PC-3 (cell line): ENCODE measurements at places on chromosomes 5 and 9. TPM values are rescaled to one million over a fixed set of nuclear protein-coding genes. Genes with fewer than 3 reads are reported as not detected.
A peak's percentile ranks its signal among the peaks of the same experiment; 100 is the strongest.

- no peak for DNase-seq
These were observed 43.8 kb downstream of the WHRN start for GRCh38 chr9:114461468-114461867.

DNA sequence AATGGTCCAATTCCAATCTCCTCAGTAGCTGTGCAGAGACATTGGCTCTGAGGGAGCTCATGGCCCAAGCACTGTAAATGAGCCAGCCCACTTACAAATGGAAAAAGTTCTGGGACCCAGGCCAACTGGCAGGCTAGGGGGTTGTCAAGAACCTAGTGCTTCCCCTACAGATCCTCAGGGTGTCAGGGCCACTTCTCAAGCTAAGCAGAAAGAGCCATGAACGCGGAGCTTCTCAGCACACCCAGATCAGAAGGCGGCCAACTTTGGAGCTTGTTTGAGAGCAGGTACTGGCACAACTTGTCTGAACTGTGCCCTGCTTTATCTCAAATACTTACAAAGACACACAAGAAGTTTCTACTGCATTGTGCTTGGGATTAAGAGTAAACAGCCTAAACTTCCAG is 17.5 kb downstream of the TLE1 start:
- no peak for DNase-seq

GRCh38 chr5:1041225-1042143 is 32.9 kb downstream of the NKD2 start:
- DNase-seq: peak; percentile 53

- DNase-seq: no peak
These were observed 13.8 kb upstream of the CCDC69 start for GRCh38 chr5:151237685-151238084.

DNA sequence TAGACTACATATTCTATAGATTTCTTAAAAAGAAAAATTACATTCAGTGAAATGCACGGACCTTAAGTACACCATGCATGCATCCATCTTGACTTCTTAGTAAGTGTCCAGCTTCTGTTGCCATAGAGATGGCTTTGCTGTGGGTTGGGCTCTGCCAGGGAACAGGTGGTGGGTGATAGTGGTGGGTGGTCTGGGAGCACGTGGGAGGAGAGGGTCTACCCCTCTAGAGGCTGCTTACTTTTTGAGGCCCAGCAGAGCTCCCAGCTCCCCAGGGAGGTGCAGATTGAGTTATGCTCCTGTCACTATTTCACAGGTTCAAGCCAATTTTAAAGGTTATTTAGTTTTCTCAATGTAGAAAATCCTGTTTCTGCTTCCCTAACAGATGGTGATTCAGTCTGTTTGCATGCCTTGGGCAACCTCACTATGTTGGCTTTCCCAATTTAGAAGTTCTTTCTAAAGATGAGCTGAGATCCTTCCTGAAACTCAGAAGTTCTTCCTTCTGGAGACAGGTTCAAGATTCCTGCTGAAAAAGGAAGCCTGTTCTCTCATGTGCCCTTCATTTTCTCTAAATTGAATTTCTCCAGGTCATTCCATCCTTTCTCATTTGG is 107.4 kb upstream of the LHFPL2 start:
- peak; percentile 57 for DNase-seq

DNA sequence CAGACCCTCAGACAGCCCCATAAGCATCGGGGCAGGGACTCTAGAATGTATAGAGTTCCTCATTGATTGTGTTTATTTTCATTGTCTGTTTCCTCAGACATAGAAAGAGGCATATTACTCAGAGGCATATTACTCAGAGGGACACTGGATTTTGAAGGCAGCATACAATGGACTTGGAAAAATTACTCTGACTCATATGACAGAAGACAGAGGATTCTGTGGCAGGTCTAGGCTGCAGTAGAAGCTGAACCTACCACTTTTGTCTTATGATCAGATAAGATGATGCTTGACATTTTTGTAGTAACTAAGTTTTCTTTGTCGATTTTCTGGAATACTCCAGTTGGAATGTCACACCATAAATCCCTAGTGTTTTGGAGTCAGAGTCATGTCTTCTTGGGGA is 105.2 kb downstream of the ST8SIA4 start:
- DNase-seq: peak; percentile 82

DNA sequence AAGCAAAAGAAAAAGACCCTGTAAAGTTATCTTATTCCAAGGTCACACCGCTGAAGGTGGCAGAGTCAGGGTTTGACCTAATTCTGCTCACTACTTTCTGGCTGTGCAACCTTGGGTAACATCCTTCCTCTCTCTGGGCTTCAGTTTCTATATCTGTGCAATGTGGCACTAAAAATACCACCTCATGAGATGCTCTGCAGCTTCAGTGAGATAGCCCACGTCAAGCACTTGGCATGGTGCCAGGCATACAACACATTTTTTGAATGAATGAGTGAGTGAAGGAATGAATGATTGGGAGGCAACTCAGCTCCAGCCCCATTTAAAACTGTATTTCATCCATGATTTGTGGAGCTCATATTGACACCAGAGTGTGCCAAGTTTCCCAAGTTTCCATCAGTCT is 62.3 kb downstream of the FOXI1 start:
- DNase-seq: no peak

GRCh38 chr9:137294091-137294680 is 7.9 kb downstream of the NRARP start:
- DNase-seq: peak; percentile 74

DNA sequence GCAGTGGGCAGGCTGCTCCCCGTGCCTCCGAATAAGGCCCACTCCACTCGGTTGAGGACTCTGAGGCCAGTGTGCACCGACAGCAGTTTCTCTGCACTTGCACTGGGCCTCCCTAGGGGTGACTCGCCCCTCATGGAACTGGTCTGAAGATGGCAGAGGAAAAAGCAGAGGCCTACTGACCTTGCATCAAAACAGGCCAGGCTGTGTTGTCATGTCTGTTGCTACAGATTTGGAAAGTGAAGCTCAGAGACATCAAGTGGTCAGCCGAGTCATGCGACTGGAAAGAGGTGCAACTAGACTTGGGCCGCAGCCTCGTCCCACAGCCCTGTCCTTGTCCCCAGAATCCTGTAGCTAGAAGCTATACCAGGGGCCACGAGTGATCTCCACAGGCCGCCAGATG is 78.3 kb downstream of the DCP2 start:
- DNase-seq: no peak

Gene ELAVL2
- total RNA-seq: 10.9 and 16.3 TPM in 2 replicates

Gene CDH18
- 0.15 TPM in 1 of 2 replicates, not detected in the other for total RNA-seq

- no peak for DNase-seq
These were observed 133.1 kb upstream of the SPDL1 start for GRCh38 chr5:169450464-169450863.

GRCh38 chr9:91220491-91221135 is 141.1 kb downstream of the AUH start:
- no peak for DNase-seq

DNA sequence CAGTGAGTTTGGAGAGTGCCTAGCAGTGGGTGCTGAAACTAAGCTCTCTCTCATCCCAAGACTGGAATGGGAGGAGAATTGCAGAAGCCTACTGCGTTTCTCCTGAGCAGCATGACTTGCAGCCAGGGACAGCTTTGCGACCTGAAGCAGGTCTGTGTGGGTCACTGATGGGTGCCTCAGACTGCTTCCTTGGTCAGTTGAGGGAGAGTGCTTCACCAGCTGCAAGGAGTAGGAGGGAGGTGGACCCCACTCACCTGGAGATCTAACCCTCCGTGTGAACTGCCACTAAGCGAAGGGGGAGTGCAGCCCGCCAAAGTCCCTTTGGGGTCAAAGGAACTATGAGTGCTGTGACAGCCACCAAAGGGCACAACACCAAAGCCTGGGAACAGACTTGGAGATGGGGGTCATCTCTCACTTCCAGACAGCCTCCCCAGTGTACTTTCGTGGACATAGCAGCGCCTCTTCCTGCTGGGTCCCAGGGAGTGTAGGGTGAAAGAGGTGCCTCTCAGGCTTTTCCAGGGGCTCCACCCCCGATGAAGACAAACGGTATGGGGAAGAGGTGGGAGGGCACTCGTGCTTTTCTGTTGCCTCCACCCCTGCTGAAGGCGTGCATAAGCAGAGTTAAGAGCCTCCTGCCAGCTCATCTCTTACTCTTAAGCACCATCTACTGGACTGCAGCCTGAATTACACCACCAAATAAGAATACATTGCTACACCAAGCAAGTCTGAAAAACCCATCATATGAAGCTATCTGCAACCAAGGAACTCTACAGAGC is 34.3 kb upstream of the MACIR start:
- DNase-seq: peak; percentile 92

DNA sequence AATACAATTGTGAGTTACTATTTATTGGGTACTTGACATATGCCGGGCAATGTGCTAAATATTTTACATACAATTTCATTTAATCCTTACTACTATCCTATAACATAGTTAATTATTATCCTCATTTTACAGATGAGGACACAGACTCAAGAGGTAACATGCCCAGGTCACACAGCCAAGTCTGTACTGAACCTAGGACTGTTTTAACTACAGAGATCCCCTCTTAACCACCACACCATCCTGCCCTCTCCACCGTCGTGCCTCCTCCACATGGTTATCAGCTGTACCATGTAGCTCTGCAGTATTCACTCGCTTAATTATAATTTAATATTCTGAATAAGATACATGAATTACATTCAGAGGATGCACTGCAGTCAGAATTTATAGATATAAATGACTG is 5.3 kb downstream of the RAB14 start:
- DNase-seq: no peak

- no peak for DNase-seq
These were observed 50.4 kb downstream of the ZNF354C start for GRCh38 chr5:179110528-179110927.

GRCh38 chr5:18329328-18329727 is 695.1 kb downstream of the TAF11L14 start:
- no peak for DNase-seq

DNA sequence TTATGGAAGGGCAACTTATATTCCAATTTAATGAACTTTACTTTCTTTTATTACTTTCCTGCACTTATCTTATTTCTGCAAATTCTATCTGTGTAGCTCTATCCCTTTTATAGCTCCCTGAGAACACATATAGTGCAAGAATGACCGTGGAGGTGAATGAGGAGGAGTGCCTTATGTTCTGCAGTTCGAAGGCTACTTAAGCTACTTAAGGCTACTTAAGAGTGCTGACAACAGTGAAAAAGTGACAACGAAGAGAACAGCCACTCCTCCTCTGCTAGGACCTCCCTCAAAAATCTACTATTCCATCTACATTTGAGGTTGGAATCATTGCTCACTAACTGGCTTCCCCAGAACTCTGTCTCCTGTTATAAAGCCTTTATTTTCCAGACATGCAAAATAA is 1365.7 kb upstream of the C9orf72 start:
- DNase-seq: no peak
